ENCODE measurements at places on chromosomes 1 and 21.

DNA sequence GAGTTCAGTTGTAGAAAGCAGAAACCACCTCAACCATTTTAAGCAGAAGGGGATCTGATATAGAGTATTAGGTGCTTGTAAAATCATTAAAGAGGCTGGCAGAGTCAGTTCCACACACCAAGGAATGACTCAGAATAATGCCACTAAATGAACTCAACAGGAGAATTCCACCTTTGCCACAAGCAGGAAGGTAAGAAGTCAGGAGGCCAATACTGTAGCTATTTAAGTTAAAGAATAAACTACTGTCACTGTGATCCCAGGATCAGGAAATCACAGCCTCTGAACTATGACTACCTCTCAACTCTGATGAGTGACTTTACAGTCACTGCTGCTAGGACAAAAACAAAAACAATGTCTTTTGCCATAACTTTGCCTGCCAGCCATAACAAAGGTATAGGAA lies 52.5 kb upstream of the PRMT6 start:
- DNase-seq: no peak

- no peak for DNase-seq
Observed at GRCh38 chr1:222062640-222063039, 320.8 kb upstream of the DUSP10 start.

DNA sequence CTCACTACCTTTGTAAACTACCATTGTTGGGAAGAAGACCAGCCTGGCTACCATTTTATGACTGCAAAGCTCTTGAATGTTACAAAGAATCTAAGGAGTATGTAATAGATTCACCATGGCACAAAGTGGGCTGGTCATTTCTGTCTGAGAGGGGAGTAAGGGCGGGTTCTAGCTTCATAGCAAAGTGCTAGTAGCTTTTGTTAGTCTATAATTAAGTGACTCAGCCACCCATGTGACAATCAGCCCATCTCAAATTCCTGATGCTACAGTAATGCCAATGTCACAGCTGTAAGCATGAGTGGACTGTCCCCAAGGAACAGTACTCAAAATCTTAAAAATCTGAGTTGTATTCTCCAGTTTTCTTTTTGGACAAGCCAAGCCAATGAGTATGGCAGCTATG lies 15.4 kb upstream of the OTUD3 start:
- DNase-seq: no peak

GRCh38 chr1:194809215-194809614 lies 1622.8 kb upstream of the B3GALT2 start:
- no peak for DNase-seq

- no peak for DNase-seq
Observed at GRCh38 chr1:227234998-227235405, 83.3 kb downstream of the CDC42BPA start.

DNA sequence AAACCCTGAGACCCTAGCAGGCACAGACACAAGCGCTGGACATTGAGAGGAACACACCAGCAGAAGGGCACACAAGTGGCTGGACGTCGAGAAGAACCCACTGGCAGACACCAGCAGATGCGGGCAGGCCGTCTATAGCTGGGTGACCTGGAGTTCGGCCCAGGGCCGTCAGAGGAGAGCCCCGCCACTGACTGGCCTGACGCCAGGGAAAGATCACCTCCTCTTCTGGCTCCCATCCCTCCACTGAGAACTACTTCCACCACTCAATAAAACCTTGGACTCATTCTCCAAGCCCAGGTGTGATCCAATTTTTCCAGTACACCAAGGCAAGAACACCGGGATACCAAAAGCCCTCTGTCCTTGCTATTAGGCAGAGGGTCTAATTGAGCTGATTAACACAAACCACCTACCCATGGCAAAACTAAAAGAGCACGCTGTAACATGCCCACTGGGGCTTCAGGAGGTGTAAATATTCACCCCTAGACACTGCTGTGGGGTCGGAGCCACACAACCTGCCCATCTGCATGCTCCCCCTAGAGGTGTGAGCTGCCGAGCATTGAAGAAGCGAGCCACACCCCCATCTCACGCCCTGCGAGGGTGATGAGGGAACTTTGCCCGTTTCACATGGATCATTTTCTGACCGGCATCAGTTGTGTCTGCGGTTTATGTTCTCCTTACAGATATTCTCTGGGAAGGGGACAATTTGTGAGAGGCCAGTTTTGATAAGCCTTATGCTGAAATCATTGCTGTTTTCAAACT lies 104.8 kb downstream of the HLX start:
- no peak for DNase-seq

GRCh38 chr21:42369821-42370220 lies 3.5 kb upstream of the TFF1 start:
- no peak for DNase-seq

- no peak for DNase-seq
Observed at GRCh38 chr1:180922631-180923015, 9.9 kb downstream of the KIAA1614 start.

GRCh38 chr1:232568906-232569553 lies 60.9 kb downstream of the SIPA1L2 start:
- DNase-seq: no peak

DNA sequence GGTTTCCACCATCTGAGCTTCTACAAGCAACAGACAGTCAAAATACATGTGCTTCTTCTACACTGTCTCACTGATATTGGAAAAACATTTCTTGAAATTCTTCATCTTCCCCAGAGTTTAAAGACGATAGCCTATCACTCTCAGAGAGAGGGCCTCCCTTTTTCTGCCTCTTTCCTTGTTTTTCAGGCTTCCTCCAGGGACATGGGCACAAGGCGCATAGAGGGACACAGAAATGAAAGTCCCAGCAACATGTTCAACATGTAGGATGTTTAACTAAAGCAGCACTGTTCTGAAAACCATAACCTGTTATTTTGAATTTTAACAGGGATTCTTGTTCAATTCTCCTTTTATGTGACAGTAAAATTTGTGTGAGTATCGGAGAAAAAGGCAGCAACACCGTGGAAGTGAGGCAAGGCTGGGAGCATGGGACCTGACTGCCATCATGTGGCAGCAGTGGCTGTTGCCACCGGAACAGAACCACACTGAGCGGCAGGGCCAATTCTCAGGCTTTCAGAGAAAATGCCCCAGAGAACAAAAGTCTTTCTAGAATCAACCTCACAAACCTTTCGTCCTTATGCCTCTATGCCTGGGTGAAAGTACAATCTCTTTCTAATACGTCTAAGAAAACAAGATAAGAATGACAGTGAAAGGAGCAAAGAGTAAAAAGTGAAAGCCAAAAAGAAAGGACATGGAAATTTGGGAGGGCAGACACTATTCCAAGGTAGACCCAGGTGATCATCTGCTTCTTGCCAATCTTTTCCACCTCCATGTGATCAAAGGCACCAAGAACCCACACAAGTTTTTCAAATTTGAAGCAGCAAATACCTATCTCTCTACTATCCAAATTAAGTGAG lies 54.5 kb downstream of the PCNX2 start:
- DNase-seq: peak; percentile 52

- peak; percentile 53 for DNase-seq
Observed at GRCh38 chr1:237864338-237865244, 26.1 kb downstream of the ZP4 start.

- no peak for DNase-seq
Observed at GRCh38 chr1:228004331-228004855, 2.4 kb upstream of the WNT3A start.

DNA sequence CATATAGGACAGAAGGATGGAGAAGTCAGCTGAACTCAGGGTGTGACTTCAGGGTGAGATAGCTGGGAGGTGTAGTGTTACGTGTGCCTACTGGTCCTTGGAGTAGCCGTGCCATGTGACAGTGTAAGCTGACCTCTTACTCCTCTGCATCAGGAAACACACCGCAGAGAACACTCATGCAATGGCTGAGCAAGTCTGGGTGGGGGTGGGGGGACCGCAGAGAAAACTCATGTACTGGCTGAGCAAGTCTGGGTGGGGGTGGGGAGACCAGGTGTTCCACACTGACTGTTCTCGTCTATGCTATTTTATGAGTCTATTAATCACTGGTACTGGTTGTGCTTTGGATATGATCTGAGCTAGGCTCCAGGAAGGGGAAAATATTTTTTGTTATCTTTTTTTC lies 233.1 kb downstream of the PAPPA2 start:
- no peak for DNase-seq

- no peak for DNase-seq
Observed at GRCh38 chr21:46171585-46171984, 12.7 kb downstream of the SPATC1L start.

GRCh38 chr1:236774926-236775325 lies 20.2 kb upstream of the MTR start:
- DNase-seq: no peak

GRCh38 chr1:44860331-44860730 lies 17.3 kb upstream of the PTCH2 start:
- DNase-seq: no peak

Data from dorsolateral prefrontal cortex (tissue), 122 donors.